ENCODE measurements at places on chromosomes 1 and 21.

DNA sequence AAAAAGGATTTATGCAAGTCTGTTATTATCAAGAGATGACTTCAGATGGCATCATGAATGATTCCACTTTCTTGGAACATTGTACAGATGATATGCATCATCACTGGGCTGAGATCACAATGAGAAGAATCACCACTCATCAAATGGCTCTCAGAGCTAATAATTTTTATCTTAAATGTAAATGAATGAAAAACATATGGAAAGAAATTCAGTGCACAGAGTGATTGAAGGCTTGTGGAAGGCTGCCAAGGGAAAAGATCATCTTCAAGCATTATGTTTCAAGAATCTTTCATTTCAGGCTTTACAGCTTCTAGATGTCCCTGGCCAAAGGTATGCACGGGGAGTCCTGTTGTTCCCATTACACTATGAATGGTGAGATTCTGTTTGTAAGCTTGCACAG, 955.7 kb downstream of the TTLL7 start:
- DNase-seq: no peak

- no peak for DNase-seq
Observed at GRCh38 chr1:111347026-111347425, 56.4 kb downstream of the CHIA start.

DNA sequence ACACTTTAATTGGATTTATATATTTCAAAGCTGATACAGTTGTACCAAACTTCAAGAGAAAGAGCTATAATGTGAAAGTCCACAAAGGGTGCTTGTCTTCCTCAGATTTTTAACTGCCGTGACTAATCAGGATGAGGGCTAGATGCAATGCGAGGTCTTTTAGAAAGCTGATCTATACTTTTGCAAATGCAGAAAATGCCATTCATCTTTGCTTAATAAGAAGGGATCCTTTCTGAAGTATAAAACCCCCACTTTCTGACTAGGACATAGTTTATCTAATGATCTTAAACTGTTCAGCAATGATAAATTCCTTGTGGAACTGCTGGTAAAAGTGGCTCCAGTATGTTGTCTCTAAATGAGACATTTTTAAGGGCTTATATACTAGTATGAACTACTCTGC, 102.7 kb upstream of the NGF start:
- no peak for DNase-seq

DNA sequence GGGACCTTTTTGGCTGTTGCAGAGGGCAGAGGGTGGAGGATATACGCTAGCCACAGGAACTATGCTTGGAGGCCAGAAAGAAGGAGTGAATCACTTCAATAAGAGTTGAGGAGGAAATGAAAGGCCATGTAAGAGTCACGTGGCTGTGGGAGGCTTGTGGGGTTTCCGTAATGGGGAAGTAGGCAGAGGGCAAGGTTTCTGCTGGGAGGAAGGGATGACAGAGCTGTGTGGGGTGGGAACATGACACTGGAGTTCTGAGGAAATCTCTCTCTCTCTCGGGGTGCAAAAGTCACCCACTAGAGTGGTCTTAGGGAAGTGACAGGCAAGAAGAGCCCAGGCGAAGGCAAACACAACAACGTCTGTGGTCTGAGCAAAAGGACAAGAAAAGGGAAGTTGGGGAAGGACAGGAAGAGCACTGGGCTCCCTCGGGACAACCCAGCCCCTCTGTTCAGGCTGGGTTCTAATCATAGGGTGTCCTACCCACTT, 3.9 kb upstream of the CD1C start:
- no peak for DNase-seq

DNA sequence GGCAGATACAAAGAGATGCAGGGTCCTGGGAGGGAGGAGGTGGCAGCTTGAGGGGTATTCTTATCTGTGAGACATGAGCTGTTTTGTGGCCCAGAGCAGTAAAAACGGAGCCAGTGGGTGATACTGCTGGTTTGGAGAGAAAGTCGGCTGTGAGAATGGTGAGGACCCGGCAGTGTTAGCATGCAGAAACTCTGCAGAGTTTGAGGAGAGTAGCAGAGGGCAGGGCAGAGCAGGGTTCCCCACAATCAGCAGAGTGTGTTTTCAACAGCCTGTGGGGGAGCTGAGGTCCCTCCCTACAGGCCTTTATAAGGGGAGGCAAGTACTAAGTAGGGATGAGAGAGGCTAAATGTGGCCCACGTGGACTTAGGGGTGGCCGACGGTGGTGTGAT, 423 bp downstream of the SLAMF8 start:
- no peak for DNase-seq

DNA sequence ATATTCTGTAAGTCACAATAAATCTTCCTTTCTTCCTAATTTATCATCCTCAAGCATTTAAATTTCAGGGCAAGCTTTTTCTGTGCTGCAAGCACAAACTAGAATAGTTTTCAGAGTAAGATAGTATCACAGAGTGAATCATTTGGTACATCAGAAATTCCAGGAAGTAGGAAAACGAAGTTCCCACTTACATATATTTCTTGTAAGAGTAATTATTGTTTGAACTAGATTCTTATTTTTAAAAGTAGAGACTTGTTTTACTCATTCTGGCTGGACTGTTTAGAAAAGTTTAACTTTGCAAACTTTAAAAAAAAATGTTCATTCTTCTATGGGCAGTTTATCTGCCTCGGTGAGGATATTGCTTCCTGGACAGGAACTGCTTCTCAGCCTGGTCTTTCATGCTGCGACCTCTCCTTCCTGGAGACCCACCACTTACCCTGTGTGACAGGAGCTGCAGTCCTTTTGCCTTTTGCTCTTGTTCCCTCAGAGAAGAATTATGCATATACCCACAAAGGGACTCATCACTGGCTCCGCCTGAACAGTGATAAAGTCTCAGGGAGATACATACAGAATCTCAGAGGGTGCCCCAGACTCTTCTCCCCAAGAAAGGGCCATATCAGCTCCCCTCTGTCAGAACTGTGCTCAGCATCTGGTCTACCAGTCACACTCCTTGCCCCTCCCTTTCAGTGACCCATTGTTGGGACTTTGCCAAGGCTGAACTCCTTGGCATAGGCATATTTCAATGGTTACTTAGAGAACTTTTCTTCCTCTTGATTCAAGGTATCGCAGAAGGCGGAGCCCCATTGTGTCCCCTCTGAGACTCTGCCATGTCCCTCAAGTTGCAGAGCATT, 102.7 kb upstream of the CD55 start:
- DNase-seq: no peak

- no peak for DNase-seq
Observed at GRCh38 chr1:42043182-42043581, 110.0 kb upstream of the GUCA2B start.

GRCh38 chr1:243440406-243440805, 184.6 kb downstream of the SDCCAG8 start:
- DNase-seq: no peak

- DNase-seq: no peak
Observed at GRCh38 chr1:31154000-31154631, 85.6 kb downstream of the NKAIN1 start.
